Endothelial cell (in vitro differentiated cells): ENCODE measurements at places on chromosomes 11 and 22.

GRCh38 chr11:115452241-115452640 lies 52.0 kb downstream of the CADM1 start:
- no peak for DNase-seq

GRCh38 chr22:37208401-37209139 lies 3.7 kb downstream of the SSTR3 start:
- DNase-seq = no peak

DNA sequence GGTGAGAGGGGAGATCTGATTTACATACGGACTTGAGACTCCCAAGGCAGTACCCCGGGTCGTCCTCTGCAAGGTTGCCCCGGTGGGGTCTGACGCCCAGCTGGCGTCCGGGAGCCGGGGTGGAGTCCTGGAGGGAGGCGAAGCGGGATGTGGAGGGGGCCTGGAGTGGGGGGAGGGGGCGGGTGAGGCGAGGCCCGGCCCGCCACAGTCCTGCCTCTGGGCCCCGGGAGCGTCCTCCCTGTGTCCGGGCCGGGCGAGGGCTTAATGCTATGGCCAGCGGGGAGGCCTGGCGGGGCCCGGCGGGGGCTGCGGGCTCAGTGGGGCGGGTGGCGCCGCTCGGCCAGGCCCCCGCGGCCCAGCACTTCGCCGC lies 2.4 kb upstream of the MYBPC3 start:
- no peak for DNase-seq

DNA sequence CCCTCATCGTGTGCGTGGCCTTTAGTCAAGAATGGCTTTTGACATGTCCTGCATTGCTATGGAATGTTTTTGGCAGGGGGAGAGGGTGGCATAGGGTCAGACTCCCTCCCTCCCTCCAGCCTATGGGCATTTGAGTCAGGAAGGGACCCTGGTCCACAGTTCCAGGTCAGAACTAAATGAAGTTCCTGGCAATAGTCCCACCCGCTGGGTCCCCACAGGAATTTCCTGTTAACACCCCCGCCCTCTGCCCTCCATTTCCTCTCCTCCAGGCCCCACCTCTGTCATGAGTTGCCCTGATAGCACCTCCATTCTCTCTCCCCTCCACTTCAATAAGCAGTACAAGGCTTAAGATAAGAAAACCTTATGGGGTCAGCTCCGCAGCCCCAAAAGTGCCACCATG lies 40.8 kb upstream of the LMO2 start:
- no peak for DNase-seq

DNA sequence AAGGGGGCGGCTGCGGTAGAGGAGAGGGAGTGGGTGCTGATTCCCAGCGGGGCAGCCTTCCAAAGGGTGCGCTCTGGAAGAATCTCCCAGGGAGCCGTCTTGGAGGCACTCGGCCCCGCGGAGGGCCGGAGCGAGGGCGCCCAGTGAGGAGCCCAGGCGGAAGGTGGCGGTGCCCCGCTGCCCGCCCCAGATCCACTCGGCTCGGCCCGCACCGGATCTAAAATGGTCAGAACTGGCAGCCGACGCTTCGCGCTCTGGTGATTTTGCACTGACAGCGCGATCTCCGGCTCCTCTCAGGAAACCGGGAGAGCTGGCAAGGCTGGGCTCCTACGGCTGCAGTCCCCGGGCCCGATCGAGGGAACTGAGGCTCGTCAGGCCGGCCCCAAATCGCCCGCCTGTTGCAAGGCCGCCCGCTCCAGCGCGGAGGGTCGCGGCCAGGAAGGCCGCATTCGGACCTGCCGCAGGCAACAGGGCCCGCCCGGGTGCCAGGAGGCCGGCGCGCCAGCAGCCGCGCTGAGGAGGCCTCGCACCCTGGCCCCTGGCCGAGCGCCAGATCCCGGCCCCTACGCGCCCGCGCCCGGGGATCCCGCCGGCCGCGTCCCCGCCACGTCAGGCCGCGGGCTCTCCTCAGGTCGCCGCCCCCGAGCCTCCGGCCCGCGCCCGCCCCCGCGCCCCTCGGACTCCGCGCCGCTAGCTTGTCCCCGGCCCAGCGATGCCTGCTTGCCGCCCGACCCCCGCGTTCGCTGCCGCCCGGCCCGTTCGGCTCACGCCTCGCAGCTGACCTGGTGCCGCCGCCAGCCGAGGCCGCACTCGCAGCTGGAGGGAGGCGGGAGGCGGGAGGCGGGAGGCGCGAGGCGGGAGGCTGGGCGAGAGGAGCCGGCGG lies at the start of gene KLHL22:
Gene KLHL22, minus strand, starts transcription at position 818 of the 883 bp plus-strand sequence. CDS start 6,584 bp downstream, outside the sequence.
- DNase-seq = peak; percentile 39

DNA sequence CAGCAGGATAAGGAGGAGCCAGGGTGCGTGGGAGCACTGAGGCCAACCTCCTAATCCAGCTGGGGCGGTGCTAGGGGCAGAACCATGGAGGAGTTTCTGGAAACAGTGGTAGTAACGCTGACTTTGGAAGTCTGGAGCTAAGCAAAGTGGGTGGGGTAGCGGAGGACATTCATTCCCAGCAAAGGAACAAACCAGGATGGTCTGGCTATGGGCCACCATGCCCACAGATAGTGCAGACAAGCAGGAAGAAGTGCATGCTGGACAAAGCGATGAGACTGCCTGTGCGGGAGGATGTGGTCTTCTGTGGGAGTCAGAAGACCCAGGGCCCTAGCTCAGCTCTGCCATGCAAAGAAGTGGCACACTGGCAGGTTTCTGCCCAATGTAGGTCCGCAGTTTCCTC lies 71.6 kb upstream of the CSNK2A3 start:
- no peak for DNase-seq

DNA sequence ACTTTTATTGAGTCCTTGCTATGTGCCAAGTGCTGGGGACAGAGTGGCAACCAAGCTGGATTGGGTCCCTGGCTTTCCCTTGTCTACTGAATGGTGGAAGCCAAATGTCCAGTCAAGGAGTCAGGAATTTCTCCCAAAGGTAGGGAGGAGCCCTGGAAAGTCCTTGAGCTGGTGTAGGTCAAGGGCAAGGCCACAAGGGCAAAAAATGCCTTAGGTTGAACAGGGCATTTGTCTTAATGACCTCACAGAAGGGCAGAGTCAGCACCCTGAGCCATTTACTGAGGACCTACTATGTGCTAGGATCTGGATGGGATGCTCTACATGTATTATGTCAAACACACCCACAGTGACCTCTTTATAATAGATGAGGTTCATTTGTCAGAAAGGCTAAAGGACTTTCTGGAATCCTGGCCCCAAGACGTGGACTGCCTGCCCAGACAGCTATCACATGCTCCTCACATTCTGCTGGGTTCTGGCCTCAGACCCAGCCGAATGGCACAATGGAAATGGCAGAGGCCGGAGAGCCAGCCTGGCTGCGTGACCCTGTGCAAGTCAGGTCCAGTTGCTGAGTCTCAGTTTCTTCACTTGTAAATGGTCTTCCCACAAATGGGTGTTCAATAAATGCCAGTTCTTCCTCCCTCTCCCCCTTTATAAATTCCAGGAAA lies 17.7 kb downstream of the MOGAT2 start:
- DNase-seq = no peak

- DNase-seq = no peak
Measured at GRCh38 chr11:85752890-85753581, 57.9 kb downstream of the SYTL2 start.

DNA sequence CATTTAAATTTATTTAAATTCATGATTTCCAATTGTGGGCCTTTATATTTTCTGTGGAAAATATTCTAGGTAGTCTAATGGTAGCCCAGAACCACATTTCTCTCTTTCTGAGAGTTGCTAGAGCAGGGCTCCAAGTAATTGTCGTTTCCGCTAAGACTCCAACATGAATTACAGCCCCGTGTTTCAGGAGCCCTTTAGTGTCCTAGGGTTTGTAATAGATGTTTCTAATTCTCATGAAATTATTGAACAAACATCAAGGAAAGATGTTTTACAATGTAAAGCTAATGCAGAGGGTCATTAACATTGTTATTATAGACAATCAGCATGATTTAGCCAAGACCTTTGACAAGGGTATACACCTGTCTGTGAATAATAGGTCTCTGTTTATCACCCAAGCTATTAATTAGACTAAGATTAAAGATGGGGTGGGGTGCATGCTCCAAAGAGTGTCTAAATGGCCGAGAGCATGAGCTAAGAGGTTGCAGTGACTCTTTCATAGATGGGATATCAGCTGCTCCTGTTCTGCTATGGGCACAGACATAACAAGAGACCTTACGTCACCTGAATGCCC lies 81.8 kb upstream of the NTM start:
- no peak for DNase-seq

- no peak for DNase-seq
Measured at GRCh38 chr22:19884954-19885751, 30.5 kb upstream of the GNB1L start.

- DNase-seq = no peak
Measured at GRCh38 chr11:126284829-126285228, 1.9 kb downstream of the TIRAP start.

DNA sequence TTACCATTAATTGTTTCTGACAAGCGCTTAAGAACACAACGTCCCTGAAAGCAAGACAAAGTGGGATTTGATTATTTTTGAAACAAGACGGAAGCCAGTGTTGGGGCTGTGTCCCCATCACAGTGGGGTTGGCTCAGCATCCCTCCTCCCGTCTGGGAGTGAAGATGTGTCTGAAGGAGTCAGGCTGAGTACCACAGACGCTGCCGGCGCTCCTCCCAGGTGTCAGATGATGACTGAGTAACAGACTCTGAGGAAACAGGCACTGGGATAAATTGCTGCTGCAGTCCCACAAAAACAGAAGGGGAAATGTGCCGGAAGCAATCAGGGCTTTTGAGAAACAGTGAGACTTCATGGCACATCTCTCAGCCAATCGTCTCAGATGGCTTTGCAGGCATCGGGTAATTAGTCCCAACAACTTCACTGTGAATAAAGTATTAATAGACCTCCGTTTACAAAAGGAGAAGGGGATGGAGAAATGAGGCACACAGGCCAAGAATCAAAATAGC lies 266.7 kb downstream of the OPCML start:
- no peak for DNase-seq

DNA sequence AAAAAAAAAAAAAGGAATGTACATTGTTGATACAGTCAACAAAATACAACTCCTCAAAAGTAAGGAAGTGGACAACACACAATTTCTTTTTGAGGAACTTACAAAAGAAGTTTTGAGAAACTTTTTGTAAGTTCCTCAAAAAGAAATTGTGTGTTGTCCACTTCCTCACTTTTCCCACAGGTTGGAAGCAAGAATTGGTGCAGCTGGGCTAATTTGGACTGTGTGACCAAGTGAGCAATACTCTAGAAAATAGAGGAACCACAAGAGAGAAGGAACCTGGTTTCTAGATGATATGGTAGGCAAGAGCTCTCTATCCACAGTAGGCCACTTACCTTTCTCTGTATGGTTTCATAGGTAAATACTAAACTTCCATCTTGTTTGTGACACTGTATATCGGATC lies 1053.8 kb downstream of the LRRC4C start:
- no peak for DNase-seq

GRCh38 chr11:12172493-12173013 lies 62.2 kb downstream of the MICAL2 start:
- no peak for DNase-seq

DNA sequence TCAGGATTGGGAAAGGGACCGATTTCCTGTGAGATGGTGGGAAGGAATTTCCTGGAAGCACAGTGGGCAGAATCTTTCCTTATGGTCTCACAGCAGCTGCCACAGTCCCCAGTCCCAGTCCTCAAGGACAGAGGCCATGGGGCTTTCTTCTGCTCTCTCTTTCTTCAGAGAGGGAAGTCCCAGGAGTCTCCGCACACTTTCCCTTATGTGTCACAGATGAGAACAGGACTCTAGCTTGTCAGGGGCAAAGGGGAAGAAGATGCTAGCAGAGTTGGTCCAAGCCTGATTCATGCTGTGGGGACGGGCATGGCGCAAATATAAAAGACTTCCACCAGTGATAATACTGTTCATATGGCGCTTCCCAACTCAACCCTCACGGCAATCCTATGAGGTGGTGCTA lies 7.5 kb upstream of the PPFIA1 start:
- DNase-seq = no peak

GRCh38 chr11:119626871-119627270 lies 102.1 kb downstream of the NECTIN1 start:
- no peak for DNase-seq

DNA sequence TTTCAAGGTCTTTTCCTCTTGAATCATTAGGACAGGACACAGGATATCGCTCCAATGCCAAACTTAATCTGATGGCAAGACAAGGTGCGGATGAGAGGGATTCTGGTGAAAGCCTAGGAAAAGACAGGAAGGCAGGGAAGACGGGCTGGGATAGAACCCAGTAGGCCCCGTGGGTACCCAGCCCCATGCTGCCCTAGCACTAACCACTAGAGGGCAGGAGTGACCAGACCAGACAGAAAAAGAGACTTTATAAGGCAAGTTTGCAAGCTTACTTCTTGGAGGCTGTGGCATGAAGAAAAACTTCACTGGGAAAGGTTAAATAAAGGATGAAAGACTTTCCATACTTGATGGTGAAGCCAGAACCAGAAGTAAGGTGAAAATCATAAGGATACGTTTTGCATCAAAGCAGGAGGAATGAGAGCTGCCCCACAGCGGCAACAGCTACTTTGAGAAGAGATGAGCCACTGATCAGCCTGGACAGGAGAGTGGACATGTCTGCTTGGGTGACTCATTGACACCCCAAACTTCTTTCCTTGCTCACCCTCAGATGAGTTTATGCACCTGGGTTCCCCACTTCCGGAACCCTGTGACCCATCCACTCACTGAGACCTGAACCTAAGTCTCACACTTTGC lies 39.8 kb downstream of the SYN3 start:
- DNase-seq = peak; percentile 86

DNA sequence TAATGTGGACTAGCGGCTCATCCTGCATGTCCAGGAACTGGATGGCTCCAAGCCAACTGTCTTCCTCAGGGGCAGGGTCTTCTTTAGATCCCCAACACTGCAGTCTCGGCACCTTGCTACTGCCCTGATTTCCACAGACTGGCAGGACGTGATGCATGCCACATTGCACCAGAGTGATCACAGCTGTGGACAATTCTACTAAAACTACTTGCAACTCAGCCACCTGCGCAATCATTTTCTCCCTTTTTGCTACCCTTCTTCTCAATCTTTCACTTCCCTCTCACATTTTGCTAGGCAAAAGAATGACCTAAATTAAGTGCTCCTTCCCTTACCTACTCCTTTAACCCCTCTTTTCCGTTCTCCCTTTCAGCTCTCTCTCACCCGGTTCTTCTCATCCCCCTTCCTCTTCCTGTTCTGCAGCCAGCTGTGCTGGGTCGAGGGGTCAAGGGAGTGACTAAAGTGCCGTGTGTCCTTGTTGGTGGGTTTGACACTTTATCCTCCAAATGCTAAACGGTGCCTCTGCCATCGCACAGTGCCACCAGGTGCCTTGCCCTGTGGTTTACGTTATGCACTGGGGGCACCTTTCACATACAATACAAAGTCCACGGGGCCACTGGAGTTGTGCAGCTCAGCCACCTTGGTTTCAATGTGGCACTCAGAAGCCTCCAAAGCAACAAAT lies 11.5 kb upstream of the PEX26 start:
- DNase-seq = no peak

- DNase-seq = no peak
Measured at GRCh38 chr11:118209033-118209432, 15.8 kb downstream of the JAML start.

DNA sequence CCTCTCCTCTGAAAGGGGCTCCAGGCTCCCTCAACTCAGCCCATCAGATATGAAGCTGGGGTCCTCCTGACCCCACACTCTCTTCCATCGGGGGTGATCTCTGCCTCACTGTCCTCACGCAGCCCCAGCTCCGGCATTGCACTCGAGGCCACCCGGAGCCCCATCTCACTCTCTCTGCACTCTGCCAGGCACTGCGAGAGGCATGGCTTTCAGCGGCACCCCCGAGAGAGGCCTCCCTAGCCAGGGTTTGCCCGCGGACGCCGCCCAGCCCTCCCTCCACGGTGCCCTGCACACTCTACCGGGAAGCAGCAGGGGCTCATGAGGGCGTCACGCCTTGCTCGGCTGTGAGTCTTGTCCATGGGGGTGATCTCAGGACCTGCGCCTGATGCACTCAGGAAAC lies 436.2 kb downstream of the BRD1 start:
- DNase-seq = no peak
